ENCODE measurements at places on chromosomes 5 and 9. TPM values are rescaled to one million over a fixed set of nuclear protein-coding genes. Genes with fewer than 3 reads are reported as not detected.

Gene WNT8A
- total RNA-seq = not detected

Gene BTNL3
- 0.09 TPM for total RNA-seq

Gene FGF1
- total RNA-seq = 0.98 TPM

Gene CFAP157
- 1.4 TPM for total RNA-seq

Gene CARTPT
- total RNA-seq = 0.23 TPM

Gene OR1N1
- total RNA-seq = not detected

Gene IL17B
- 0.52 TPM for total RNA-seq

Gene POC5
- 8.4 TPM for total RNA-seq

Gene IL13
- not detected for total RNA-seq

Gene ISL1
- total RNA-seq = not detected

Gene ZBTB26
- total RNA-seq = 8.4 TPM

Gene RNF145
- total RNA-seq = 74.8 TPM
